Upper lobe of right lung (tissue), 1 donor: ENCODE measurements at places on chromosomes 3 and 15. TPM values are rescaled to one million over a fixed set of nuclear protein-coding genes. Genes with fewer than 3 reads are reported as not detected.
A peak's percentile ranks its signal among the peaks of the same experiment; 100 is the strongest.

GRCh38 chr3:82354228-82354627 lies 592.8 kb upstream of the GBE1 start:
- no peaks in the 10 kb centered on the region for H3K4me1 ChIP-seq
- no peak overlapping the region for H3K4me3 ChIP-seq
- no peaks in the 10 kb centered on the region for H3K36me3 ChIP-seq
- no peaks in the 10 kb centered on the region for H3K27me3 ChIP-seq
- H3K27ac ChIP-seq = no peak overlapping the region

COL7A1 gene
- total RNA-seq = 3.7 TPM

DNA sequence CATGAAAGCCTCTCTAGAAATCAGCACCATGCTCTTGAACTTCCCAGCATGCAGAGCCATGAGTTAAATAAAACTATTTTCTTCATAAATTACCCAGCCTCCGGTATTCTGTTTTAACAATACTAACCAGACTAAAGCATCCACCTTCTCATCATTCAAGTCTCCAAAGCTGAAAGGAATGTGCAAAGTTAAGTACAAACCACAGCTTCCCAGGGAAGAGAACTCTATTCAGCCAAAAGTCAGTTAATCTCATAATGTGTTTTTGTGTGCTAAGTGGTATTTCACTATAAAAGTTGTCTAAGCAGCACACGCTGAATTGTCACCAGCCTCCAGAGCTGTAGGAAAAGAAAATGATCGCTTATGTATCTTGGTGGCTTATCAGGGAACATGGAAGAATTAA lies 135.5 kb upstream of the KCNH8 start:
- no peaks in the 10 kb centered on the region for H3K36me3 ChIP-seq
- DNase-seq = no peak

- H3K27me3 ChIP-seq = peaks cover 12% of the 10 kb centered on the region
- no peak overlapping the region for H3K27ac ChIP-seq
- no peak overlapping the region for H3K4me3 ChIP-seq
- no peaks in the 10 kb centered on the region for H3K36me3 ChIP-seq
- peaks cover 9% of the 10 kb centered on the region for H3K4me1 ChIP-seq
Measured at GRCh38 chr3:128573160-128573559, 77.5 kb downstream of the RPN1 start.

GRCh38 chr3:185950728-185951127 lies 12.9 kb upstream of the TRA2B start:
- H3K27me3 ChIP-seq = no peaks in the 10 kb centered on the region
- no peak overlapping the region for H3K4me3 ChIP-seq
- H3K36me3 ChIP-seq = no peaks in the 10 kb centered on the region
- DNase-seq = no peak
- no peaks in the 10 kb centered on the region for H3K4me1 ChIP-seq

DNA sequence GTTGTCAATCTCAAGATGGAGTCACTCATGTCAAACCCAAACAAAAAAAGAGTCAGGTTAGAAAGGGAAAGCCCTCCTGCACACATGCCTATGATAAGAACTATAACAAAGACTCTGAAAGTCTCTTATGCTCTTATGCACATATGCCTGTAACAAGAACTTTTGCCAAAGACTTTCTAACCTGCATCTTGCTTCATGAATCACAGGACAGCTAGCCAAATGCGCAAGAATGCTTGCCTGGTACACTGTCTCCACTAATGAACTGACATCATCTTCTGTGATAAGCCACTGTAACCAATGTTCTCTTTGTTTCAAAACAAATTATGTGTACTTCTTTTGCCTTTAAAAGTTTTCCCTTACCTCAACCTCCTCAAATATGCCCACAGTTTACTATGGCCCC lies 18.2 kb upstream of the EHHADH start:
- no peak for DNase-seq
- peaks cover 28% of the 10 kb centered on the region for H3K27me3 ChIP-seq
- no peak overlapping the region for H3K27ac ChIP-seq
- H3K36me3 ChIP-seq = no peaks in the 10 kb centered on the region
- no peak overlapping the region for H3K4me3 ChIP-seq

DNA sequence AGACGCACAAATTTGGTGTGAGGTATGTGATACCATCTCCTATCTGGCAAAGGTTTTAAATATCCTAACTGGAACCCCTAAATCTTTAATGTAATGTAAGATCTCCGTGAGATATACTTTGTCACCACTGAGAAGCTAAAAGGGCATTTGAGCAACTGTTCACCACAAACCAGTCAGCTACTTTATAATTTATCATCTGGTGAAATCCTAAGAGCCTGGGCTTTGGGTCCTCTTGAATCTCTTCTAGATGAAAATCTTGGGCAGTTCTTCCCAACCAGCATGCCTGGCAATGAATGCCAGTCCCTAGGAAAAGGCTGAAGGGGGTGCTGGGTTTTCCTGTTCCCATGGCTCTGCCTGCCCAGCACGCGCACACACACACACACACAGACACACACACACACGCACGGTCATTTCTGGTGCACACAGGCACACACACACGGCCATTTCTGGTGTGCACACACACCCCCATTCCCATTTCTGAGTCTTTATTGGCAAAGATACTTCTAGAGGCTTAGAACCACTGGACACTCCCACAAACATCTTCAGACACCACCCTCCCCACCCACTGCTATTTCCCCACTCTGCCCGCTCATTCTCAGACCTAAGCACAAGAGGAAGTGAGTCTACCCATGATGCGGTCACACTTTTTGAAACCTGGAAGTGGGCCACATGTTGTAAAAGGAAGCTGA lies 72.6 kb downstream of the MYO1E start:
- peak overlapping the region; percentile 51 for H3K27ac ChIP-seq
- peak; percentile 81 for DNase-seq
- H3K36me3 ChIP-seq = no peaks in the 10 kb centered on the region
- H3K4me3 ChIP-seq = no peak overlapping the region

DNA sequence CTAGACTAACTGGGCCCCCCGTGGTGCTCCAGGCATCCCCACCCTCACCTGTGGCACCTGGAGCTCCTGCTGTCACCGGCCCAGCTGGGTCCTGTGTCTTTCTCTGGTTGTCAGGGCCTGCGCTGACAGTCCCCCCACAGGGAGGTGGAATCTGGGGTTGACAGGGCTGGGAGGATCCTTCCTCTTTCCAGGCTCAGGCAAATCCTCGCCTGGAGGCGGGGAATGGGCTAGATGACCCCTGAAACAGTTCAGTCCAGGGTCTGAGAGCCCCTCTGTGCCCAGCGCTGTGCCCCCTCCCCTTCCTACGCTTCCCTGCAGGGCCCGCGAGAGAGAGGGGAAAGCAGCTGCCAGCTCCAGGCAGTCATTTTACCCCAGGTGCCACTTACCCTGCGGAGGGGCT lies 50.1 kb upstream of the MCF2L2 start:
- H3K27ac ChIP-seq = no peak overlapping the region
- no peak for DNase-seq
- peaks cover 5% of the 10 kb centered on the region for H3K4me1 ChIP-seq
- no peak overlapping the region for H3K4me3 ChIP-seq
- H3K27me3 ChIP-seq = no peaks in the 10 kb centered on the region
- no peaks in the 10 kb centered on the region for H3K36me3 ChIP-seq

ITPKA gene
- 0.67 TPM for total RNA-seq

- H3K36me3 ChIP-seq = no peaks in the 10 kb centered on the region
- no peak overlapping the region for H3K27ac ChIP-seq
- no peak for DNase-seq
Measured at GRCh38 chr3:82376883-82377282, 615.4 kb upstream of the GBE1 start.

DNA sequence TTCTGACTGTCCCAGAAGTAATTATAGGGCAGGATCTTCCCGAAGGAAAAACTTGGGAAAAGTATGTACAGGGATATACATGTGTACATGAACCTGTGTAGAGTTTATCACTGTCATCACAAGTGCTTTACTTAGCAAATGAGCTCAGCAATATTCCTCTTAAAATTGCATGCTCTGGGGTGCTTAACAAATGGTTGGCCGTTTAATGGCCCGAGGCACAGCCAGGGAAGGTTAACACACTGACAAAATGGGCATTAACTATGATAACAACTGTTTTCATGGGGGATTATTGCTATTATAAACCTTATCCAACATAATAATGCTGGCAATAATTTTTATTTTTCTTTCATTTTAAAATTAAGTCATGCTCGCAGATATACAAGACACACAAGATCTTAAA lies 459.3 kb downstream of the TUSC7 start:
- H3K4me1 ChIP-seq = no peaks in the 10 kb centered on the region
- no peaks in the 10 kb centered on the region for H3K36me3 ChIP-seq
- DNase-seq = no peak
- H3K27ac ChIP-seq = no peak overlapping the region
- no peaks in the 10 kb centered on the region for H3K27me3 ChIP-seq

GRCh38 chr3:192220915-192221314 lies 506.4 kb downstream of the FGF12 start:
- H3K27ac ChIP-seq = no peak overlapping the region
- H3K4me3 ChIP-seq = no peak overlapping the region
- no peaks in the 10 kb centered on the region for H3K27me3 ChIP-seq

DNA sequence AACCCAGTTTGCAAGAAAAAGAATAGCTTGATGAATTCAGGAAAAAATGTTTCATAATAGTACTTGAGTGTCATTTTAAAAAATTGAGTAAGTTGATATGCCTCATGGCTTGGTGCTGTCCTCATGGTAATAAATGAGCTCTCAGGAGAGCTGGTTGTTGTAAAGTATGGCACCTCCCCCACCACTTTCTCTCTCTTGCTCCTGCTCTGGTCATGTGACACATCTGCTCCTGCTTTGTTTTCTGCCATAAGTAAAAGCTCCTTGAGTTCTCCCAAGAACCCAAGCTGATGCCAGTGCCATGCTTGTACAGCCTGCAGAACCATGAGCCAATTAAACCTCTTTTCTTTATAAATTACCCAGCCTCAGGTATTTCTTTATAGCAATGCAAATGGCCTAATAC lies 108.8 kb upstream of the CRBN start:
- H3K4me3 ChIP-seq = no peak overlapping the region
- no peaks in the 10 kb centered on the region for H3K27me3 ChIP-seq
- no peaks in the 10 kb centered on the region for H3K36me3 ChIP-seq
- no peaks in the 10 kb centered on the region for H3K4me1 ChIP-seq

DNA sequence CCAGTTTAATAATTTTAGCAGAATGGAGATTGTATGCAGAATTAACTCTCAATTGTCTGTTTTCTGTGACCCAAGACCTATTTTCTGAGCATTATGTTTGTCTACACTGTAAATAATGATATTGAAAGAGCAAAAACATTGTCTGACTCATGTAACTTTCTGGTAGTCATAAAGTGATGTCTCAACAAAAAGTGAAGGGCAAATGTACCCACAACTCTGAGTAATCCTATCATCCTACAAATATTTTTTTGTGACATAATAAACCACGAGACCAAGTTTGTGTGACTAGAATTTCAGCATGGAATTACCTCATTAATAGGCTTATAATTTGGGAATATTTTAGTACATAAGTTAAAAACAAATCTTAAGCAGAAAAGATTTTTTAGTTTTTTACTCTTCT lies 15.4 kb upstream of the ABHD10 start:
- peaks cover 6% of the 10 kb centered on the region for H3K4me1 ChIP-seq
- peaks cover 19% of the 10 kb centered on the region for H3K36me3 ChIP-seq
- no peak for DNase-seq

SLC51A gene
- total RNA-seq = not detected

GRCh38 chr3:53800041-53800906 lies 45.9 kb downstream of the CHDH start:
- H3K4me1 ChIP-seq = no peaks in the 10 kb centered on the region
- no peak overlapping the region for H3K27ac ChIP-seq
- no peaks in the 10 kb centered on the region for H3K27me3 ChIP-seq
- peak; percentile 47 for DNase-seq
- no peak overlapping the region for H3K4me3 ChIP-seq

GRCh38 chr3:183878071-183878470 lies 6.6 kb downstream of the PARL start:
- H3K36me3 ChIP-seq = peaks cover 10% of the 10 kb centered on the region
- H3K4me3 ChIP-seq = no peak overlapping the region
- DNase-seq = no peak
- no peaks in the 10 kb centered on the region for H3K27me3 ChIP-seq

DNA sequence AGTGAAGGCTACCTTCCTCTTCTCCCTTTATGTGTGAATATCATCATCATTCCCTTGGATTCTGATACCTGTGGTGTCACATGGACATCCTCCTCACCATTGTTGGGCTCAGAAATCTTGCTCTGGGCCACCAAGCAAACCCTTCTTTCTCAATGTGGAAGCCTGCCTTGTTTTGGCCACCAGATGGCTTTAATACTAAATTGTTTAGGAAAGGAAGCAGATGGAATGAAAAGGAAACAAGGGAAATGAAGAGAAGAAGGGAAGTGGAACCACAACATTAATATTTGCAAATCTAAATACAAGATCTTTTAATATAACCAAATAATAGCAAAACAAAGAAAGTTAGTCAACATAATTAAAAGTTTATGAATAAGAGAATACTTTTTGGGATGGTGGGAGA lies 14.0 kb downstream of the FAM227B start:
- H3K27ac ChIP-seq = no peak overlapping the region
- H3K4me1 ChIP-seq = no peaks in the 10 kb centered on the region
- no peak overlapping the region for H3K4me3 ChIP-seq
- H3K27me3 ChIP-seq = no peaks in the 10 kb centered on the region

MASP1 gene
- 5.9 TPM for total RNA-seq

GRCh38 chr3:17840126-17840525 lies 97.7 kb upstream of the TBC1D5 start:
- H3K4me1 ChIP-seq = no peaks in the 10 kb centered on the region
- H3K4me3 ChIP-seq = no peak overlapping the region
- no peaks in the 10 kb centered on the region for H3K27me3 ChIP-seq
- H3K27ac ChIP-seq = no peak overlapping the region

GRCh38 chr15:89196994-89197393 lies 24.4 kb downstream of the RLBP1 start:
- peaks cover 71% of the 10 kb centered on the region for H3K36me3 ChIP-seq
- H3K4me1 ChIP-seq = no peaks in the 10 kb centered on the region
- H3K27me3 ChIP-seq = no peaks in the 10 kb centered on the region
